B cell (primary cell): ENCODE measurements at places on chromosomes 12 and 14. TPM values are rescaled to one million over a fixed set of nuclear protein-coding genes. Genes with fewer than 3 reads are reported as not detected.

Gene TEAD4
- total RNA-seq = not detected in 2 replicates

DNA sequence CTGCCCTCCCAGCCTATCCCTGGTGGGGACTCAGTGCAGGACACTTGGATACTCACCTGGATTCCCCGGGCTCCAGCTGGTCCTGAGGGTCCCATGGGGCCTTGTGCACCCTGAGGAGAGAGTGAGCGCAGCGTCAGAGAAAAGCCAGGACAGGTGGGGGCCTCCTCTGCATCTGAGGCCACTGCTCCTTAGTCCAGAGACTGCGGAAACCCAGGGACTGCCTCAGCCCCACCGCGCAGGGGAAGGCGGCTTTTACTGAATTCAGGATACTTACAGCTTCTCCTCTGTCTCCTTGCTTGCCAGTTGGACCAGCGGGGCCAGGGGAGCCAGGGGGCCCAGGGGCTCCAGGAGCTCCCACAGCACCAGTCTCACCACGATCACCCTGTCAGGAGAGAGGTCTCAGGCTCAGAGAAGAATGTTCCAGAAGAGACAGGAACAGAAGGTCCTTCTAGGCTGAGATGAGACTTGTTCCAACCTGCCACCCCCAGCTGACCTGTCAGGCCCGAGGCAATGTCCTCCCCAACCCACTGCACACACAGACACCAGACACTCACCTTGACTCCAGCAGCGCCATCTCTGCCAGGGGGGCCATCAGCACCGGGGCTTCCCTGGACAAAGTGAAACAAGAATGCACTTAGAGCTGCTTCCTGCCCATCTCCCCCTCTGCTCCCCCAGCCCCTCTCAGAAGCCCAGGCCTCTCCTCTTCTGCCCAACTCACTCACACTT is 13.8 kb downstream of the TMEM106C start:
- no peak for DNase-seq

Gene KRT79
- not detected in 2 replicates for total RNA-seq

- DNase-seq = no peak
Observed at GRCh38 chr12:63308671-63309070, 157.7 kb upstream of the AVPR1A start.

- no peak for DNase-seq
Observed at GRCh38 chr12:64077922-64078321, 144.2 kb downstream of the KICS2 start.

Gene TMTC1
- total RNA-seq = not detected in 2 replicates
